ENCODE measurements at places on chromosomes 2 and 18. TPM values are rescaled to one million over a fixed set of nuclear protein-coding genes. Genes with fewer than 3 reads are reported as not detected.

Gene RAB12
- total RNA-seq: 113 TPM

Gene STARD7
- total RNA-seq: 194 TPM

Gene FAM237A
- 1.2 TPM for total RNA-seq

Gene AP1S3
- 0.35 TPM for total RNA-seq

Gene SMARCAL1
- 10.5 TPM for total RNA-seq

DNA sequence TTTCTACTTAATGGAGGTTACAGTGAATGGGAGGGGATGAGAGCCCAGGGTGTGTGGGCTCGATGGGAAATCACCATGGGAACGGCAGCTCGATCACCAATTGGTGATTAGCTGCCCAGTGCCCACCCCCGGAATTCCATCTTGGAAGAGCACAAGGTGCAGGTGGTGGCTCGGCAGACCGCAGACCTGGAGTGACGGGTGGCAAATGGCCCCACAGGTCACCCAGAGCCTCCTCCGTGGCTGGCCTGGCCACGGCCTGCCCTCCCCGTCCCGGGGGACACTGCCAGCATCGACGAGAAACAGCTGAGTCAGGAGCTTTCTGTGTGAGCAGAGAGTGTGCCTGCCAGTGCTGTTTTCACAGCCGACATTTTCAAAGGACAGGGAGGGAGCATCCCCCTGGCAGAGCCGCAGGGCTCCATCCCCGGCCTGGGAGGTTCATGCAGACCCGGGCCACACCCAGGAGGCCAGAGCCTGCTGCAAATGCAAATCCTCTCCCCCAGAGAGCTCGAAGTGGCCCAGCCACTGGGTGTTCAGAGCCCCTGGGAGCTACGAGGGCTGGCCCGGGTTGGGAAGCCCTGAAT is 176.4 kb upstream of the MYT1L start:
- DNase-seq: no peak

GRCh38 chr2:16652296-16653082 is 13.1 kb downstream of the CYRIA start:
- DNase-seq: no peak

DNA sequence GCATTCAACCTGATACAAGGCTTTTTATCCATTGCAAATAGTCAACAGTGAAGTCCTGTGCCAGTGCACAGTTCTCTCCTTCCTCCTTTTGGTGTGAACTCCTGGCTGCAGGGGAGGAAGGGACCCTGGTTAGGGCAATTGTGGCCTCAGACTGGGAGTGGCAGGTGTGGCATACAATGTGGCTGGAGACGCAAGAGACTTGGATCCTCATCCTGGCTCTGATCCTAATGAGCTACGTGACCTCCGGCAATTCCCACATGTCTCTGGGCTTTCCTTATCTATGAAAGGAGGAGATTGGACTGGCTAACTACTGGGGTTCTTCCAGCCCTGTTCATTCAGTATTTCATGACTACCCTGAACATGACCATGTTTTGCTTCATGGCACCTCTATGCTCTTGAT is 10.5 kb upstream of the IL1A start:
- no peak for DNase-seq

- DNase-seq: no peak
Observed at GRCh38 chr2:239774933-239775622, 250.1 kb downstream of the NDUFA10 start.

- no peak for DNase-seq
Observed at GRCh38 chr2:195442458-195443175, 214.4 kb upstream of the SLC39A10 start.

DNA sequence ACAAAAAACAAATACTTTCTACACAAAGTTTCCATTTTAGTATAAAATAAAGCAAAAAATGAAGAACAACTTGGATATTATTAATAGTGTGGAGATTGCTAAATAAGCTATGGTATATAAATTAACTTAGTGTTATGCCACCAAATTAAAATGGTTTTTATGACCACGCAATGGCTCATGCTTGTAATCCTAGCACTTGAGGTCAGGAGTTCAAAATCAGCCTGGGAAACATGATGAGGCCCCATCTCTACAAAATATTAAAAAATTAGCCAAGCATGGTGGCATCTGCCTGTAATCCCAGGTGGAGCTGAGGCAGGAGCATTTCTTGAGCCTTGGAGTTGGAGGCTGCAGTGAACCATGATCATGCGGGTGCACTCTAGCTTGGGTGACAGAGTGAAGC is 108.8 kb downstream of the SH3RF3 start:
- DNase-seq: no peak

GRCh38 chr2:222336442-222336841 is 37.6 kb upstream of the PAX3 start:
- no peak for DNase-seq

DNA sequence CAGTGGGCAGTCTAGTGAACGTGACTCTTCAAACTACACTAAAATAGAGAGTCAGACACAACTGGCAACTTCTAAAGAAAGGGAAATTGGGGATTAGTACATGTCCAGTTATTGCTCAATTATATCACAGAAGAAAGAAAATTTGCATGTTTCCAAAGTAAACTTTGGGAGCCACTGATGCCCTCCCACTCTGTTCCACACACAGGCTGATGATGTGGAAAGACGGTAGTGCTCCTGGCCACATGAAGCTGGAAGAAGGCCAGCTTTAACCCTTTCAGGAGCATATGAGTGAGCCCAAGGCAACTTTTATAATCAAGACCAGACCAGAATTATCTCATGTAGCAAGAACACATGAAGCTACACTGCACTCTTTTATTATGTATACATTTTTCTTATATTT is 141.0 kb downstream of the NR4A2 start:
- no peak for DNase-seq

DNA sequence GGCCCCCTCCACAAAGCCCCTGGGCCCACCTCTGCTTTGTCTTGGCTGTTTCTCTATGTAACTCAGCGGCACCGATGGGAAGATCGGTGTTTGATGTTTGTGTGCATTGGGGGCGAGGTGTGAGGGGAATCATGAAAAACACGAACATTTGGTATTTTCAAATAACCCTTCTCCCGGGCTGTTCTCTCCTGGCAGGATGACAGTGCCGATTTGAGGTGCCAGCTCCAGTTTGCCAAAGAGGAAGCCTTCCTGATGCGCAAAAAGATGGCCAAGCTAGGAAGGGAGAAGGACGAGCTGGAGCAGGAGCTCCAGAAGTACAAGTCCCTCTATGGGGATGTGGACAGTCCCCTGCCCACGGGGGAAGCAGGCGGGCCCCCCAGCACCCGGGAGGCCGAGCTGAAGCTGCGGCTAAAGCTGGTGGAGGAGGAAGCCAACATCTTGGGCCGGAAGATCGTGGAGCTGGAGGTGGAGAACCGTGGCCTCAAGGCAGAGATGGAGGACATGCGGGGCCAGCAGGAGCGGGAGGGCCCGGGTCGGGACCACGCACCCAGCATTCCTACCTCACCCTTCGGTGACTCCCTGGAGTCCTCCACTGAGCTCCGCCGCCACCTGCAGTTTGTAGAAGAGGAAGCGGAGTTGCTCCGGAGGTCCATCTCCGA is 78.1 kb downstream of the MTCL1 start:
- DNase-seq: no peak

DNA sequence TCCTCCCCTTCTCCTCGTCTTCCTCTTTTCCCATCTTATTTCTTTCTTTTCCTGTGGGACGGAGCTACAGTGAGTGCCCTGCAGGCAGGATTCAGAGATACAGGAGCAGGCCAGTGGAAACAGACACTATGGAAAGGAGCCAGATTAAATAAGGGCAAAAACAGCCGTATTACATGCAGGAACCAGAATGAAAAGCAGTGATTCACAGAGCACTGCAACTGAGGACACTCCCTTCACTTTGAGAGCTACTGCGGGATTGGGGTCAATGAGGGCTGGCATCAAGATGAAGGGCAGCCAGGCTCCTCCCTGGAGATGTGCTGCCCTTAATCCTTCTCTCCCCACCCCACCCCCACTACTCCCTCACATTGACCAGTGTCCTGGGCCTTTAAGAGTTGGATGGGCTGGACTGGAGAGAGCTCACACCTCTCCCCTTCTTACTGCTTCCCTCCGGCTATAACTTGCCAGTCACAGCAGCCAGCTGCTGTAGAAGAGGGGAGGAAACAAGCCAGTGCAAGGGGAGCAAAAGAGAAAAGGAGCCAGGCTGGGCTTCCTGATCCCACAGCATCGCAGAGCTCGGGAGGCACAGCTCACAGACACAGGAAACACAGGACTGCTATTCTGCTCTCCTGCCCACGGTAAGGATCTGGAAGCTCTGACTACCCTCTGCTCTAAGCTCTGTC is at the start of gene PLCD4:
Gene PLCD4, plus strand, starts transcription at position 464 of the 680 bp plus-strand sequence. CDS start 7,841 bp downstream, outside the sequence.
- no peak for DNase-seq

Measured in Right ventricle myocardium inferior (tissue), 1 donor.